Activated naive CD8-positive, alpha-beta T cell treated with anti-CD3 and anti-CD28 coated beads, Interleukin-2, amount 10 ng/mL, durations not matched to agents 7 days and 5 days (primary cell): ENCODE measurements at places on chromosomes 5 and 9. TPM values are rescaled to one million over a fixed set of nuclear protein-coding genes. Genes with fewer than 3 reads are reported as not detected.
A peak's percentile ranks its signal among the peaks of the same experiment; 100 is the strongest.

Gene TPPP
- total RNA-seq: 0.40 TPM

Gene SLC1A1
- total RNA-seq: 0.11 TPM

Gene CCL28
- total RNA-seq: 17.1 TPM

Gene ORM2
- not detected for total RNA-seq

Gene TMEM174
- total RNA-seq: not detected

Gene GABBR2
- total RNA-seq: not detected

Gene PCDHGA3
- total RNA-seq: not detected

Gene SLC34A1
- 2.1 TPM for total RNA-seq

Gene DELE1
- 71.2 TPM for total RNA-seq

DNA sequence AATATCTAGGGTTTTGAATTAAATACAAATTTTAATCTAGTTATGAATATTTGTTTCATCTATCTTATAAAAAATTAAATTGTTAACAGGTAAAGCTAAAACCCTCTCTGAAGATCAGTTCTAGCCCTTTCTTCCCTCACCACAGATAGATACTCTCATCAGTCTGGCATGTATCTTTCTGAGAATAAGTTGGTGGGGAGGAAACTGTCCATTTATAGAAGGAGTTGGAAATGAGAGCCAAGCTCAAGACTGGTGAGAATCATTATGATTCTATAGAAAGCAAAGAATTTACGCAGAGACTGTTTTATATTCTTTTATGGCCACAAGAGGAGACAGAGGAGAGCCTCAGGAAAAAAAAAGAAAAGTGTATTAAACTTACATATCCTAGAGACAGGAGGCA is 59.0 kb downstream of the STARD4 start:
- no peak for DNase-seq

- DNase-seq: no peak
These were observed 90.0 kb upstream of the ITGA2 start for GRCh38 chr5:52898961-52899680.

DNA sequence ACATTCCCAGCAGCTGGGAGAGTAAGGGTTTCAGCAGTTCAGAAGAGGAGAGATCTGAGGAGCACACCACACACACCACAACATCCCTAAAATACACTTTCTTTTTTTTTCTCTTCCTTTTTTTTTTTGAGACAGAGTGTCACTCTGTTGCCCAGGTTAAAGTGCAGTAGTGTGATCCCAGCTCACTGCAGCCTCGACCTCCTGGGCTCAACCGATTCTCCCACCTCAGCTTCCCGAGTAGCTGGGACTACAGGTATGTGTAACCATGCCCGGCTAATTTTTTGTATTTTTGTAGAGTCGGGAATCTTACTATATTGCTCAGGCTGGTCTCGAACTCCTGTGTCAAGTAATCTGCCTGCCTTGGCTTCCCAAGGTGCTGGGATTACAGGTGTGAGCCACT is 9.7 kb upstream of the UBAP1 start:
- no peak for DNase-seq

GRCh38 chr9:111037708-111038330 is 451 bp downstream of the LPAR1 start:
- DNase-seq: peak; percentile 35

GRCh38 chr5:151499501-151500035 is 52.2 kb downstream of the SLC36A1 start:
- DNase-seq: no peak

- DNase-seq: no peak
These were observed 243.6 kb downstream of the AUH start for GRCh38 chr9:91117959-91118703.

GRCh38 chr9:100229561-100229960 is 123.2 kb downstream of the TEX10 start:
- no peak for DNase-seq

- no peak for DNase-seq
These were observed 23.5 kb upstream of the IFNE start for GRCh38 chr9:21505425-21506179.

GRCh38 chr5:150044329-150044681 is 42.0 kb downstream of the CSF1R start:
- no peak for DNase-seq

- no peak for DNase-seq
These were observed 74.9 kb upstream of the NIPAL4 start for GRCh38 chr5:157384971-157385709.

GRCh38 chr5:135596788-135597187 is 18.0 kb upstream of the CXCL14 start:
- DNase-seq: no peak

GRCh38 chr5:17243287-17244063 is 26.0 kb downstream of the BASP1 start:
- no peak for DNase-seq

GRCh38 chr5:16936989-16937438 is 926 bp upstream of the MYO10 start:
- DNase-seq: no peak

- no peak for DNase-seq
These were observed 409.8 kb downstream of the MAN2A1 start for GRCh38 chr5:110099572-110099971.

DNA sequence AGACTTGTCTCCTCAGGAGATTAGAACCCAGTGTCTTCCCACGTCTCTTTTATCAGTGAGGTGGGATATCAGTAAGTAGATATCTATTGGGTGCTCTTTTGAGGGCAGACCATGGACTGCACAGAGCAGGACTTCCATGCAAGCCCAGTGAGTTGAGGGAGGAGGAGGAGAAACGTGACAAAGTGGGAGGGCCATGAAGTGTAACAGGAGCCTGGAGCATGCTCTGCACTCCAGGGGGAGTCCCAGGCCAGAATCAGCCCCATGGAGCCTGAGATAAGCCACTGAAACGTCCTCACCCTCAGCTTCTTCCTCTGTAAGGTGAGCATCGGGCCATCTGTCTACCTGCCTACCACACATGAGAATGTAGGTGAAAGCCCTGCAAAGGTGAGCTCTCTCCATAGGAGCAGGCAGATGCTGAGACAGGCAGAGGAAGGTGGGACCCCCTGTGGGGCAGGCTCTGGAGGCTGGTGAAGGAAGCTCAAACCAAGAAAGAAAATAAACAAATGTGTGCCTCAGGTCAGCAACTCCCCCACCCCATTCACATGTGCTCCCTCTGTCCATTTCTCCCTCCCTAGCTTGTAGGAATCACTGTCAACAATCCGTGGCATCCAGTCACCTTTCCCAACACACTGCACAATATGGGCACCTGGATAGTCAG is 87.4 kb downstream of the NRG2 start:
- no peak for DNase-seq

GRCh38 chr5:66511491-66511890 is 84.7 kb upstream of the MAST4 start:
- DNase-seq: no peak

DNA sequence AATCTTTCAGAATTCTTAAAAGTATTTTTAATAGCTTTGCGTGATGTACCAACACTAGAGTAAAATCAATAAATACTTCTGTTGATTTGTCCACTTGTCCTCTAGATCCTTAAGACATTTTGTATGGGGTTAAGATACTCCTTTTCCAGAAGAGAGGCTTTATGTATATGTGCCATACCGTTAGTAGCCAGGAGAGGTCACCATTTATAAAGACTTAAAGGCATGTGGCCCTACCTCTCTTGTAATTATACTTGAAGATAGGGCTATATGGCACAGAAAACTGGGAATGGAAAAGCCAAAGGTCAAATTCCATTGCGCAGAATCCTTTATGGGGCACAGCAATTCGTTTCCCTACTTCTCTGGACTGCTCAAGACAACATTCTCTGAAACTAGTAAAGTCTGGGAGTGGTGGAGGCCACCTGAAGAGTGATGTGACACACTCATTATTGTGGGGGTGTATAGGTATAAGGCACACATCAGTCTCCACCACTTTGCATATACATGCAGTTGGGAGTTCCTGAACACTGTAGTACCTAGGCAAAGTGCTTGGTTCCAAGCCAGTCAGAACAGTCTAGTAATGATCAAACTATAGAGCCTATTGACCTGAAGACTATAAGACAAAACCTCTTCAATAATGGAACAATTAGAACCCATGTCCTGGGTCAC is 140.1 kb upstream of the FBXL17 start:
- no peak for DNase-seq

GRCh38 chr9:96129747-96130146 is 172.2 kb downstream of the HSD17B3 start:
- no peak for DNase-seq

DNA sequence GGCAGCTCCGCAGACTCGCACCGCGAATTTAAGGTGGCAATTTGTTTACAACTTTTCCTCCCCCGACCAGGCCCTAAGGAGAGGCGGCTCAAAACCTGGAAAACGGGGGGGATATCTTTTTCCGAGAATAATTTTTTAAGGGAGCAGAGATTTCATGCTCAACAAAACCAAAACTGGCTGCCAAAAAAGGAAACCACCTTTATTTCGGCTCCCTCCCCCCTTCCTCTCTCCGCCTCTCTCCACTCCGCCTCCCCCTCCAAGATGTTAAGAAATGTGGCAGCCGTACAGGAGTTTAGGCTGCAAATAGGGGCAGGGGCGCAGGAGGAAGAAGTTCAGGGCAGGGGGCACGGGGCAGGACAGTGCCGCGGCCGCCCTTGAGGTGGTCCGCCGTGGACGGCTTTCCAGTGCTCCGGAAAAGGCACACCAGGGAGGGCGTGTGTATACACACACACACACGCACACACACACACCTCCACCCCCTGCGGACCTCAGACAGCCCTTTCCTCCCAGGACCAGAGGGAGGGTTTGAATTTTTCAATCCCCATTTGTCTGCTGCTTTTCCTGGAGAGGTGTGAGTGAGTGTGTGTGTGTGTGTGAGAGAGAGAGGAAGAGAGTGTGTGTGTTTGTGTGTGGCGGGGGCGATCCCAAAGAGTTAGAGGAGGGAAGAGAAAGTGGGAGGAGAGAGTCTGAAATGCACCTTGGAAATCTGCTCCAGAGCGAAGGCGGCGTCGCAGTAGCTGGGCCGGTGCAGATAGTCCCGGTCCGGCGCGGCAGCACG is 9.1 kb downstream of the PTCH1 start:
- DNase-seq: peak; percentile 73
